NCI-H524 (cell line): ENCODE measurements at places on chromosomes 2 and 18.

GRCh38 chr2:122384768-122385333 lies 629.4 kb downstream of the TSN start:
- DNase-seq, result peak; percentile 1

GRCh38 chr2:233223059-233223894 lies 28.2 kb upstream of the ATG16L1 start:
- DNase-seq, result no peak

- DNase-seq, result no peak
These were observed 790.9 kb downstream of the CPS1 start for GRCh38 chr2:211347328-211347727.

- DNase-seq, result no peak
These were observed 1.3 kb upstream of the BZW1 start for GRCh38 chr2:200810252-200810997.

GRCh38 chr2:207482630-207483029 lies 47.1 kb upstream of the CREB1 start:
- DNase-seq, result no peak

DNA sequence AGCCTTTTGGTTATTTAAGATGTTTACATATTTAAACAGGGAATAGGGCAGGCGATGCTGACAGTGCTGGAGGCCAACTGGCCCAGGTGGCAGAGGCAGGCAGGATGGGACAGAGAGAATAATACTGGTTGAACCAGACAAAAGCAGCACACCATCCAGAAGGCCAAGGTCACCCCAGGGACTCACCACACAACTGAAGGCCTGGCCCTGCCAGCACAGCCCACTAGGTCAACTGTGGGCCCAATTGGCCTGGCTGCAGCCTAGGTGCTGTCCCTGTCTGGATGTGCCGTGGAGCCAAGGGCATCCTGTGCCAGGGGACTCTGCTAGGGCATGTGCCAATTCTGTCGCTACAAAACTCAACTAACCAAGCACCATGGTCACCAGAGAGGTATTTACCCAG lies 69.2 kb downstream of the RNF152 start:
- DNase-seq, result no peak

DNA sequence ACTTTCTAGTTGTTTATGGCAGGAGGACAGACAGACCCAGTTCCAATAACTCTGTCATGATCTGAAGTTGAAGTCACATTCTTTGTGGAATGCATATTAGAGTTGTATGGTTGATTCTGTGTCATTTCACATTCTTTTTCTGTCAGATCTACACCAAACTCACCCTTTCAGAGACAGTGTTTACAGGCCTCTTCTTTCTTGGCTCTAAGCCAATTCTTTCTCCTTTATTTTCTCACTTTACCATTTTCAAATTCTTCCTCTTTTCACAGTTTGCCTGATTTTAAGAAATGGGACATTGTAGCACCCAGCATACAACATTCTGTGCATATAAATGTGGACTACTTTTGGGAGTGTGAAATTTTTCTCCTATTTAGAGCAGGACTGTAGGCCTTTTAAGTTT lies 103.7 kb downstream of the CCDC85A start:
- DNase-seq, result no peak

GRCh38 chr2:70891572-70892357 lies 43.9 kb upstream of the ATP6V1B1 start:
- DNase-seq, result no peak

DNA sequence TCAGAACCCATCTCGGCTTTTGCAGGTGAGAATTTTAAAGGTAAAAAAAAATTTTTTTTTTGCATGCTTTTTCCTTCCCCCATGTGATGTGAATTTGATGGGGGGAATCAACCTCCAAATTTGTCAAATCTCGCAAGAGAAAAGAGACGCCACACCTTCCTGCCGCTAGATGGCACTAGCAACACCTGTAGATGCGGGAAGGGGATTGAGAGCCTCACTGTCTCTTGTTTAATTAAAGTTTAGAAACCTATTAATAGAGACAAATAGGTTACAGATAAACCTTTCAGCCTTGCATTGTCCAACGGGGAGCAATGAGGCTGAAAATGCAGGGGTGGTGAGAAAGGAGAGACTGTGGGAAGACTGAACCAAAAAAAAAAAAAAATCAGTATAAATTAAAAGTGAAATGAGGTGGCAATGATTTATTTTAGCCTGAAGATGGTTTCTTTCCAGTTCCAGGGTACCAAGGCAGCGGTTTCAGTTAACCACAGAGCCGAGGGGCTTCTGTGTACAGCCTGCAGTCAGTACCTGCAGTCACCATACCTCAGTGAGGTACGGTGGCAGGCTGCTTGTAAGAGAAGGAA lies 84.6 kb downstream of the NRP2 start:
- DNase-seq, result peak; percentile 36

- peak; percentile 86 for DNase-seq
These were observed 6.7 kb downstream of the MYO7B start for GRCh38 chr2:127542231-127542630.

GRCh38 chr2:78417355-78417754 lies 608.1 kb upstream of the REG3G start:
- no peak for DNase-seq

GRCh38 chr18:33946336-33946735 lies 278.4 kb downstream of the NOL4 start:
- no peak for DNase-seq

- DNase-seq, result peak; percentile 16
These were observed 948 bp upstream of the GATA6 start for GRCh38 chr18:22168360-22168921.

- no peak for DNase-seq
These were observed 21.9 kb downstream of the SDC1 start for GRCh38 chr2:20203072-20203471.

GRCh38 chr18:44696892-44697291 lies 16.2 kb downstream of the SETBP1 start:
- DNase-seq, result no peak

- no peak for DNase-seq
These were observed 111.4 kb downstream of the THNSL2 start for GRCh38 chr2:88281302-88282217.

- DNase-seq, result no peak
These were observed 570.8 kb downstream of the GALR1 start for GRCh38 chr18:77820472-77820871.

GRCh38 chr2:20439193-20439475 lies 7.7 kb upstream of the RHOB start:
- DNase-seq, result no peak

DNA sequence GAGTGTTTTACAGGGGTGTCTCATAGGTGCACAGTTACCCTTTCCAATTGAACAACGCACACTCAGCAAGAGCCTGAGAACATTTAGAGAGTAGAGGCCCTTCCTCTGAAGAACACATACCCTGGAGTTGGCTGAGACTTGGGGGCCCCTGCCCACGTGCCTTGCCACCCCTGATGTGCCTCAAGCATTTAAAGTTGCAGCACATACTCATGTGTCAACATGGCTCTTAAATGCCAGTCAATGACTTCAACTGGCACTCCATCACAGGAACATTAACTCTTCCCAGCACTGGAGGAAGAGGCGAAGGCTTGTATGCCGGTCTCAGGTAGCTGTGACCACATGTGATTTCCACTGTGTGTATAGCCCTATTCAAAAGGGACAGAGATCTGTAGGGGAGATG lies 57.4 kb downstream of the SPRED2 start:
- DNase-seq, result no peak

DNA sequence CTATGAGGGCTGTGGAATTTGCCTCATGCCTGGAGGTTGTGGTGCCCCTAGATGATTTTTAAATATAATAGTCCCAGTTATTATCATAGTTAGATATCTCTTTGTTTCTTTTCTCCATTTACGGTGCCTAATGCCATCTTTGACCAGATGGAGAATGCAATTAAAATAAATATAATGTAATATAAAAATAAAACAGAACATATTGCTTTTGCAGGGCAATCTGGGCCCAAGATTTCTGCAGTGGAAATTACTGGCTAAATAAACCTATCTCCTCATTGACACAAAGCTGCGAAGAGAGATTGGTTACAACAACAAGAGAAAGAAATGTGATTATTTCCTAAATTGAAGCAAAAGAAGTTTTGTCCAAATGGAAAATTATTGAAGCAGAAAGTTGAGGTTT lies 51.8 kb downstream of the CPO start:
- DNase-seq, result no peak

GRCh38 chr2:113776949-113777348 lies 20.5 kb upstream of the SLC35F5 start:
- no peak for DNase-seq

GRCh38 chr2:215493376-215493775 lies 57.5 kb upstream of the FN1 start:
- DNase-seq, result no peak
